Progenitor cell of endocrine pancreas (in vitro differentiated cells): ENCODE measurements at places on chromosomes 12 and 14. TPM values are rescaled to one million over a fixed set of nuclear protein-coding genes. Genes with fewer than 3 reads are reported as not detected.
A peak's percentile ranks its signal among the peaks of the same experiment; 100 is the strongest.

DNA sequence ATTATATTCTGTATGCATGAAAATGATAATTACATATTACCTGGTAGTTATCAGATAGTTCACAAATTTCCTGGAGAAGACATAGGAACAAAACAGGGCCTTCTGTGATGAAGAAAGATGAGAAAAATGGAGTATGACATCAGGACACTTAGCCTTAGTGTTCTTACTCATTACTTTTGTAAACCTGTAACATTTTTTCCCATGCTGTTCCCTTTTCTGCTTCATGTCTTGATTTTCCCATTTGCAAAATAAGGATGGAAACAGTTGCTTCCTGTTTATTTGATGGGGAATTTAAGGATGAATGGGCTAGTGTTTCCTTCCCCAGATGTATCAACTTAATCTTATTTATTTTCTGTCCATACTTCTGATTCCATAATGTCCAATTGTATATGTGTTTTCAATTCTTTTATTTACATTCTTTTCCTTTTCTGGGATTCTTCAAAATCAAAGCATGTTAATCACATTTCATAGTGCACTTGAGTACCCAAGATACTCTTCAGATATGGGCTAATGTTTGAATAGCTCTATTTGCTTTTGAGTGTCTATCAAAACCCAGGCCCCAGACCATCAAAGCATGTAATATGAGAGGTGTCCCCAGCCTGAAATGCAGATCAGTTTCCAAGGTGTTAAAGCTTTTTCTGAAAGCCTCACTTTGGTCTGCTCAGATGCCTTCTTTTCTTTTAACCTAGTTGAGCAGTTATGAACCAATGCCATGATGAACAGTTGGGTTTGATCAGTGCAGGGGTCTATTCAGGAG, 260.5 kb downstream of the RAD51B start:
- DNase-seq, result no peak
- H3K4me1 ChIP-seq, result peaks cover 53% of the 10 kb centered on the region
- H3K27me3 ChIP-seq, result no peaks in the 10 kb centered on the region
- no peak overlapping the region for H3K4me3 ChIP-seq
- peak overlapping the region; percentile 81 for H3K27ac ChIP-seq
- no peaks in the 10 kb centered on the region for H3K36me3 ChIP-seq

Gene FAM186B
- total RNA-seq, result 0.20 and 0.24 TPM in 2 replicates

Gene FITM1
- total RNA-seq, result 1.7 and 1.9 TPM in 2 replicates

DNA sequence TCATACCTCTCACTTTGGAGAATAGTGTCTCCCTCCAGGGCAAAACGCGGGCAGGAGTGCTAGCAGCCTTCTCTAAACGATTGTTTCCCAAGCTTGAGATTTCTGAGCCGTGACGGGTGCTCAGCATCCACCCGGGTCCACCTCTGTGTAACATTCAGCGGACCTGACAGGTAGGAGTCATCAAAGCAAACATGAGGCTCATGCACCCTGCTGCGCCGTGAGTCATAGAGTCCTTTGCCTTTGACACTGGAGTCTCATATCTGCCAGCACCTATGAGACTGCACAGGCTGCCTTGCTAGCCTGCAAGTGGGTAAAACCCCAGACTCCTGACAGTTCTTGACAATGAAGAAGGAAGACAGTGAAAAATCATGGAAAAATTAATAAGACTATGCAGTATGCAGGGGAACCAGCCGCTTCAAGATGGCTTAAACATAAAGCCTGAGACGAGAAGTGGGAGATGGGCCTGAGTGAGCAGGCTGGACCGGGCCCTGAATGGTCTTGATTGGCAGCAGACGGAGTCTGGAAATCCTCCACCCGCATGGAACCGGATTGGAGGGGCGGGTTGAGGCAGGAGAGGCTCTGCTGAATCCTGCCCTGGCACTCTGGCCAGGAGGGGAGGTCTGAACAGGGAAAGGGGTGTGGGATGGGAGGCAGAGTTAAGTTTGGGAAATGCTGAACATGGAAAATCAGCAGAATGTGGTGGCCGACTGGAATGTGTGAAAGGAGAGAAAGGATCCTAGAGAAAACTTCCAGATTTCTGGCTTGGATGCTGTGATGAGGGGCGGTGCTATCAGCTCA, 54.2 kb downstream of the LGMN start:
- no peaks in the 10 kb centered on the region for H3K4me1 ChIP-seq
- H3K4me3 ChIP-seq, result no peak overlapping the region
- no peak for DNase-seq
- no peak overlapping the region for H3K27ac ChIP-seq
- no peaks in the 10 kb centered on the region for H3K36me3 ChIP-seq
- peaks cover 40% of the 10 kb centered on the region for H3K27me3 ChIP-seq

GRCh38 chr12:113647048-113647447, 175.4 kb upstream of the LHX5 start:
- no peak overlapping the region for H3K4me3 ChIP-seq

Gene KRT77
- not detected in 2 replicates for total RNA-seq

Gene LRRC10
- total RNA-seq, result not detected in 2 replicates

- no peak overlapping the region for H3K27ac ChIP-seq
- H3K36me3 ChIP-seq, result peaks cover 4% of the 10 kb centered on the region
- no peak for DNase-seq
- no peaks in the 10 kb centered on the region for H3K27me3 ChIP-seq
- no peaks in the 10 kb centered on the region for H3K4me1 ChIP-seq
Measured at GRCh38 chr14:106842687-106843086, 1316.3 kb downstream of the TMEM121 start.

Gene TSHR
- 0.24 TPM in 1 of 2 replicates, not detected in the other for total RNA-seq

Gene GPRC5A
- 4.0 and 7.1 TPM in 2 replicates for total RNA-seq

DNA sequence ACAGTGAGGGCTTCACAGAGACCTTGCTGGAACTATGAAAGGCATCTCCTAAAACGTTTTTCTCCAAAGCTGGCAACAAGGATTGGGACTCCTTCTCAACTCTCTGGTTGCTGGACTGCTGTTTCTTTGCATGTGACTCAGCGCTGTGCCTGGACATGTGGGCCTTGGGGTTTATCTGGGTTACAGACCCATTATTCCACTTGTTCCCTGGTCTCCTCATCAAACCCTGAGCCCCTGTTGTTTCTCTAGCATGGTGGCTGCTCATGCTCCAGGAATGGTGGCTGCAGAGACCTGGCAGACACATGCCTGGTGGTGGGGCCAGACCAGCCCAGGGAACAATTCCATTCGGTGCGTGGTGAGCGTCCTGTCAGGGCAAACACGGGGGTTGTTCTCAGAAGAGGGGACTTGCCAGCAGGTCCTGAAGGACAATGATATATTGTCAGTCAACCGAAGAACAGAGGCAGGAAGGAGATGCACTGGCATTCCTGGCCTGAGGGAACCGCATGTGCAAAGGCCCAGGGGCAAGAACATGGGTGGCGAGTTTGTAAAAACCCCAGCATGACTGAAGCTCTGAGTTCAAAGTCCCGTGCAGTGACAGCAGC, 320.1 kb upstream of the RTL1 start:
- peaks cover 8% of the 10 kb centered on the region for H3K27me3 ChIP-seq
- no peak for DNase-seq
- H3K4me1 ChIP-seq, result peaks cover 4% of the 10 kb centered on the region
- H3K4me3 ChIP-seq, result no peak overlapping the region

DNA sequence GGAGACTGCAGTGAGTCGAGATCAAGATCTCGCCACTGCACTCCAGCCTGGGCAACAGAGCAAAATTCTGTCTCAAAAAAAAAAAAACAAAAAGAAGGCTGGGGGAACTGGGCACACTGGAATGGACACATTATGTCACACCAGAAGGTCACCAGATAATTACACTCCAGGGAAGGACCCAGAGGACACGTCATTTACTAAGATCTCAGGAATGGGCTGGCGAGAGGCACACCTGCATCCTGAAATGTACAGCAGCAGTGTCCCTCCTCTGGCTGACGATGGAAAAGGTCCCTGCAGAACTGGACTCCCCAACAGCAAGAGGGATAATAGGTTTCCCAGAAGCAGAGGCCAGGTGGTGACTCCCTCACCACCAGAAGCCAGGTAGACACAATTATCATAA, 243.5 kb downstream of the BCL11B start:
- no peaks in the 10 kb centered on the region for H3K4me1 ChIP-seq
- no peaks in the 10 kb centered on the region for H3K36me3 ChIP-seq
- H3K4me3 ChIP-seq, result no peak overlapping the region
- H3K27me3 ChIP-seq, result peaks cover 17% of the 10 kb centered on the region
- no peak overlapping the region for H3K27ac ChIP-seq
- no peak for DNase-seq

- H3K27me3 ChIP-seq, result no peaks in the 10 kb centered on the region
- no peak overlapping the region for H3K27ac ChIP-seq
- no peak overlapping the region for H3K4me3 ChIP-seq
- no peak for DNase-seq
- H3K4me1 ChIP-seq, result peaks cover 12% of the 10 kb centered on the region
- H3K36me3 ChIP-seq, result no peaks in the 10 kb centered on the region
Measured at GRCh38 chr12:85350356-85350755, 70.3 kb downstream of the ALX1 start.

GRCh38 chr12:99027461-99027860, 382.4 kb downstream of the APAF1 start:
- no peak for DNase-seq
- no peaks in the 10 kb centered on the region for H3K36me3 ChIP-seq
- H3K4me3 ChIP-seq, result no peak overlapping the region
- H3K4me1 ChIP-seq, result peaks cover 12% of the 10 kb centered on the region
- H3K27ac ChIP-seq, result no peak overlapping the region
- H3K27me3 ChIP-seq, result no peaks in the 10 kb centered on the region

Gene GPD1
- 2.0 and 2.1 TPM in 2 replicates for total RNA-seq

Gene SERPINA6
- total RNA-seq, result 1.6 and 2.0 TPM in 2 replicates

GRCh38 chr12:54658306-54659264, 10.4 kb upstream of the DCD start:
- H3K4me1 ChIP-seq, result peaks cover 11% of the 10 kb centered on the region
- peak; percentile 43 for DNase-seq
- no peak overlapping the region for H3K27ac ChIP-seq
- H3K36me3 ChIP-seq, result no peaks in the 10 kb centered on the region
- H3K4me3 ChIP-seq, result no peak overlapping the region

DNA sequence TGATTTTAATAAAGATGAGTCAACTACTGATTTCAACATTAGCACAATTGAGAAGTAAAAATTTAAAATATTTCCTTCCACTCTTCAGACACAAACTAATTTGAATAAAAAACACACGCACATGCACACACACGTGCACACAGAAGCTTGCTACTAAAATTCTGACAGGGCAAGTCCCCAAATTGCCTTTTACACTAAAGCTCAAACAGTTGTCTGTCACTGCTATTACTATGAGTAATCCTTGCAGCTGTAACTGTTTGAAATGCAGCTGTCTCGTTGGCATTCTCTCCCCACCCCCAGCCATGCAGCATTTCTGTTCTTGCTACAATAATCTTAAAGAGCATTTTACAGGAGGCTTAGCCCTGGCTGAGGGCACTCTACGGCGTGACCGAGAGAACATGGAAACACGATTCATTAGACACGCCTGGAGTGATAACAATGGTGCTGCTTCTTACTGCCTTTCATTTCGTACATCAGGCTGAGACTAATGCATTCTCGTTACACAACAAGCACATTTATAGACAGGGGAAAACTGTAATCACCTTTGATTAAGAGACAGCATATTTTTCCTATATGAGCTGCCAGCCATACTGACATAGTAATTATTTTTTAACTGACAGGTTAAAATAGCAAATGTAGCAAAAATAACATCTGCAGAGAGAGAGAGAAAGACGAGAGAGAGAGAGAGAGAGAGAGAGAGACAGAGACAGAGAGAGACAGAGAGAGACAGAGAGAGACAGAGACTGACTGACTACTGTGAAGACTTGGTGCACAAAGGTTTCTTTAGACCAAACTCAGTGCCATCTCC, 153.8 kb downstream of the MED13L start:
- H3K4me3 ChIP-seq, result no peak overlapping the region
- no peaks in the 10 kb centered on the region for H3K36me3 ChIP-seq
- DNase-seq, result no peak

DNA sequence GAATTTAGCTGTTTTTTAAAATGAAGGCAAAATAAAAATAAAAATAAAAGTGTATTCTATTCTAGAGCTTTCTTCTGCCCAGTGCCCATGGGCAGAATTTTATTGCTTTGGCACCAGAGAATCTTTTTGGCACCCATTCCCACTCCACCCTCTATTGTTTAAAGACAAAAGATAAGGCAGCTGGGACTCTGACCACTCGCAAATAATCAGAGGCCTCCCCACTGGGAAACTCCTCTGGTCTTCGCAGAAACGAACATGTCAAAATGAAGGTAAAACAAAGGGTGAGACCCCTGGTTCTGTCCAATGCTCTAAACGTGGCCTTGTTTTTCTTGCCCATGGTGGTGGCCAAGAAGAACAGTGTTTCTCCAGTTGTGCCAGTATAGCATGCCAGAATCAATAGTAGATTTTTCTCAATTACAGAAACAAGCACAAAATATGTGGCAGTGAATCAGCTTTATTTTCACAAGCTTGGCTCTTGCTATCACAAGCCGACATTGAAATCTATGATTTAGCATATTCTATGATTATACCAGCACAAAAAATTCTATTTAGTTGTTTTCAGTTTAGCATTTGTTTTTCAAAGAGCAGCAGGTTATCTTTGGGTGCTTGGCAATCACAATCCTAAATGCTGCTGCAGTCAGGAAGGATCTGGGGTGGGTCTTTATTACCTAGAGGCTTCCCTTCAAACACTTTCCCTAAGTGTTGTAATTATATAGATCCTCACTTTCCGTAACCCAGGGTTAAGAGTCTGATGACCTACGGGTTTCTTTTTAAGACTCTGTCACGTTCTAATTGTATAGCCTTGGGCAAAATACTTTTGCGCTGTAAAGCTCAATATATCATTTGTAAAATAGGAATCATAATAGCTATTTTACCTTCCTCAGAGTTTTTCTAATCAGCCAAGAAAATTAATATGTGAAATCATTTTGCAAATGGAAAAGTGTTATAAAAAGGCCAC, 50.5 kb downstream of the KITLG start:
- peaks cover 9% of the 10 kb centered on the region for H3K36me3 ChIP-seq
- no peak overlapping the region for H3K27ac ChIP-seq
- H3K4me3 ChIP-seq, result no peak overlapping the region
- H3K27me3 ChIP-seq, result peaks cover 30% of the 10 kb centered on the region

DNA sequence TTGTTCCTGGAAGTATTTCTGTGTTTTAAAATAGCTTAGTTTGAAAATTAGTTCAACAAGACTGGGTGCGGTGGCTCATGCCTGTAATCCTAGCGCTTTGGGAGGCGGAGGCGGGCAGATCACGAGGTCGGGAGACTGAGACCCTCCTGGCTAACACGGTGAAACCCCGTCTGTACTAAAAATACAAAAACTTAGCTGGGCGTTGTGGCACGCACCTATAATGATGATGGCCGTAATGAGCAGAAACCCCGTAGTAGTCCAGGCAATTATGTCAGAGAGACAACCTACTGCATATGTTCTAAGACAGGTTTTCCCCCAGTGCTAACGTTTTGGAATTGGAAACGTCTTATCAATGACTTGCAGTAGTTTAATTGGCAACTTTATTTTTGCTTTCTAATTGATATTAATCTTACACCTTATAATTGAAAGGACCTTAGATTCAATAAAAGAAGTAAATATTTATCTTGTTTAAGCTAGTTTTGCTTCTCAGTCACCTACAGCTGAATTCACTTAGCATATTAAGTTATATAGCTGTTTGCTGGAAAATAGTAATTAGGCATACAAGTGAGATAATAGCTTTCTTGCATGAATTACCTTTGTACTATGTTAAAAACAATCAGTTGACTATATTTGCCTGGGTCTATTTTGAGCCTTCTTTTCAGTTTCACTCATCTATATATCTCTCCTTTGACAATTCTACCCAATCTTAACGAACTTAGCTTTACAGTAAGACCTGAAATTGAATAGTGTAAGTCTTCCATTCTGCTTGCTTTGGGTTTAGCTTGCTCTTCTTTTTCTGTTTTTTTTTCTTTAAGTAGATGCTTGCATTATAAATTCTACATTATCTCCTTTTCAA, 15.6 kb downstream of the CLECL1 start:
- DNase-seq, result no peak
- H3K4me3 ChIP-seq, result no peak overlapping the region
- H3K27me3 ChIP-seq, result no peaks in the 10 kb centered on the region
- peaks cover 14% of the 10 kb centered on the region for H3K4me1 ChIP-seq
